Midbrain (tissue), 1 donor: ENCODE measurements at places on chromosomes 13 and 19.

DNA sequence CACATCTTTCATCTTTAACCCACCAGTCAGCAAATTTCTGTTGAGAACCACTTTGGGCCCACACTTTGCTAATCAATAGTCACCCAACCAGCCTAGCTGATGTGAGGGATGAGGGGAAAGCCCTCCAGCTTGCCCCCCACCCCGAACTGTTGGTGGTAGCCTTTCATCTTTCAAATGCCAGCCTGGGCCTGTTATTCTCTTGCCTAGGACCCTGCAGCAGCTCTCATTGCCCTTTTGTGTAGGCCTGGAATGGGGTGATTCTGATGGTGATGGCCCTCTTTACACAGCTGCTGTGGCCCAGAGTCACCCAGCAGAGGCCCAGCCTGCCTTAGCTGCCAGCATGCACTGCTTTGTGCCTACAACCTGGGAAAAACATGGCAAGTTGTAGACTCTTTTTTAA, 294.5 kb downstream of the SLC7A1 start:
- no peak for DNase-seq

GRCh38 chr19:4909156-4909896, at the start of gene UHRF1:
UHRF1 (plus strand) TSS chr19:4909501; CDS start chr19:4910886, 1,385 bp downstream.
- no peak for DNase-seq

DNA sequence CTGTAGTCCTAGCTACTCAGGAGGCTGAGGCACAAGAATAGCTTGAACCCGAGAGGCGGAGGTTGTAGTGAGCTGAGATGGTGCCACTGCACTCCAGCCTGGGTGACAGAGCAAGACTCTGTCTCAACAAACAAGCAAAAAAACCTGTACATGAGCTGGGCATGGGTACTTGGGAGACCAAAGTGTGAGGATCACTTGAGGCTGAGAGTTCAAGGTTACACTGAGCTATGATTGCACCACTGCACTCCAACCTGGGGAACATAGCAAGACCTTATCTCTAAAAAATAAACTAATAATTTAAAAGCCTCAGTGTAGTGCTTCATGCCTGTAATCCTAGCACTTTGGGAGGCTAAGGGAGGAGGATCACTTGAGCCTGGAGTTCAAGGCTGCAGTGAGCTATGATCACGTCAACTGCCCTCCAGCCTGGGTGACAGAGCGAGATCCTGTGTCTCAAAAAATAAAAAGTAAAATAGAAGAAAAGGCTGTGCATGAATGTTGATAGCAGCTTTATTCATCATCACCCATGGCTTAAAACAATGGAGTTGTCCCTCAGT, 12.3 kb upstream of the DOCK6 start:
- no peak for DNase-seq

DNA sequence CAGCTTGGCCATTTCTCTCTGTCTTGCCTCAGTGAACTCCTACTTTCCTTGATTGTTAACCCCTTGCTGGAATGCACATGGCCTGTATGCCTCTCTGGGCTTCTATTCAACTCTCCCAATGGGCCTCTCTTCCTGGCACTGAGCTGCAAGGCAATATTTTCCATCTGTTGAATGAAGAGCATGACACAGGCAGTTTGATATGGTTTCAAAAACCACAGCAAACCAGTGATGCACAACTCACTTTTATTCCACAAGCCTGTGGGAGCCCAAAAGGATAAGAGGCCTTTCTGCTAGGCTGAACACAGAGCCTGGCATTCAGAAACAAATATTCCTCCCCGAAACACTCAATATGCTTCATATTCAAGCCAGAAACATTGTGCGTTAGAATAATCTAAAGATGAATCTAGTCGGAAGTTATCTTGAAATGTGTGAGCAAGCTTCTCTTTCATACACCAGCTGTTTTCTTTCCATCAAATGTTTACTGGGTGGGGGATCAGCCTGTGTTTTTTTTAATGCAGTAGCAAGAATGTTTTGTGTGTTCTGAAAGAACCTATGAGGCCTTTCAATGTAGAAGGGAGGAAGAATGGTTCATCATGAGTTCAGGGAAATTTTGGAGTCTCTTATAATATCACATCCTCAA, 443.1 kb upstream of the SPRY2 start:
- DNase-seq = no peak

- no peak for DNase-seq
Measured at GRCh38 chr19:16073481-16073880, 2.8 kb upstream of the TPM4 start.

- no peak for DNase-seq
Measured at GRCh38 chr13:59409634-59410200, 754.0 kb downstream of the DIAPH3 start.

DNA sequence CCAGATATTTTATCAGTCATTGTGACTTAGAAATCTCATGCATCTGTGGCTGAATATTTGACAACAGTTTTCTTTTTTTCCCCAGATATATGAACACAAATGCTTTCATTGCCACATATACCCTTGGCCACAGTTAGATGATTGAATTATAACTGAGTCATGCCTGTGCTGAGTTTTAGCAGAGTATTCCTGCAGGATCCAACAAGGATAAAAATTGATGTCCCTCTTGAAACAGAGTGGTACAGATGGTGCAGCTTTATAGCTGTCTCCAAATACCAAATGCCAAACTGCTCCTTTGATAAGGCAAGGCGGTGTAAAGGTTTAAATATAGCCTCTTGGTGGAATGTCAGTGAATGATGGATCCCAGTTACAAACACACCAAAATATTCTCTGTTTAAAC, 428.5 kb downstream of the GPC6 start:
- DNase-seq = no peak

GRCh38 chr19:1069009-1069779, 2.2 kb downstream of the ARHGAP45 start:
- peak; percentile 37 for DNase-seq

GRCh38 chr19:39112338-39112890, 13.2 kb upstream of the PAK4 start:
- no peak for DNase-seq

DNA sequence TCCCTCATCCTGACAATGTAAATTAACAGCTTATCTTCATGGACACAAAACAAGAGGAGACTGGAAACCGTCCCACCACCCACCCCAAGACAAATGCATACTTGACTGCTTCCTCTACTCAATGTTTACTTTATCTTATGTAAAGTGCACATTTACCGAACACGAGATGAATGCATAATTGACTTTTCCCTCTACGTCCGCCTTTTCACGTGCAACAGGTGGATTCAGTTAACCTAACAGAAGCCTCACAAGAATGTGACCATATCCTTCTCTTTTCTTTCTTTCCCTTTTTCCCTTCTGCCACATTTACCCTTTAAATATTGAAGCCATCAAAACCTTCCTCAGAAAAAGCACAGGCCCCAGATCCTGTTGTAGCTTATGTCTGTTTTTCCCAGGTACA, 468.0 kb downstream of the UQCRFS1 start:
- DNase-seq = no peak

DNA sequence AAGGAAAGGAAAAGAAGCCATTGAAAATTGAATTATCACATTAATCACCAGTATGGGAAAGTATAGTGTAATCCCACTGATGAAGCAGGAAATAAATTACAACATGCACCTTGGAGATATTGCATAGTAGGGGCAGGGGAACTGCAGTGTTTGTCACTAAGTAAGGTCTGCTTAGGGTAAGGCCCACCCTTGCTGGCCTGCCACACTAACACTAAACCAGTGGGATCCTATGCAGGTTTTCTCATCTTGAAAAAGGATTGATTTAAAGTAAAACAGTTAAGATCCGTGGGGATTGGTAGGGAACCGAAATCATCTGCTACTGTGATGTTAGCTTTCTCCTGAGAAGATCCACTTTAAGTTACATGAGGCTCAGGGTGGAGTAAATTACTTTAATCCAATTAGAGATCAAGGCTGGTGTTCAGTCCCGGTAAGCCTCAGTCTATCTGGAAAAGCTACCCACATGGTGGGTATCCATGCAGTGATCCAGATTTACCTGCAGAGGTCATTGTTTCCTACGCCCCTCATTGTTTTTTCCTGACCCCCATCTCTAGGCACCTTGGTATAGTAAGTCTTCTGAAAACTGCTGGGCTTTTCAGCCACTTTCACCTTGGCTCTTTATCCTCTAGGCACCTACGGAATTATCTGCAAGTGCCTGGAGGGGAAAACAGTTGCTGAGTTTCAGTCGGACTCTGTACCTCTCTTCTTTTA, 1014.9 kb upstream of the ATXN8OS start:
- no peak for DNase-seq

DNA sequence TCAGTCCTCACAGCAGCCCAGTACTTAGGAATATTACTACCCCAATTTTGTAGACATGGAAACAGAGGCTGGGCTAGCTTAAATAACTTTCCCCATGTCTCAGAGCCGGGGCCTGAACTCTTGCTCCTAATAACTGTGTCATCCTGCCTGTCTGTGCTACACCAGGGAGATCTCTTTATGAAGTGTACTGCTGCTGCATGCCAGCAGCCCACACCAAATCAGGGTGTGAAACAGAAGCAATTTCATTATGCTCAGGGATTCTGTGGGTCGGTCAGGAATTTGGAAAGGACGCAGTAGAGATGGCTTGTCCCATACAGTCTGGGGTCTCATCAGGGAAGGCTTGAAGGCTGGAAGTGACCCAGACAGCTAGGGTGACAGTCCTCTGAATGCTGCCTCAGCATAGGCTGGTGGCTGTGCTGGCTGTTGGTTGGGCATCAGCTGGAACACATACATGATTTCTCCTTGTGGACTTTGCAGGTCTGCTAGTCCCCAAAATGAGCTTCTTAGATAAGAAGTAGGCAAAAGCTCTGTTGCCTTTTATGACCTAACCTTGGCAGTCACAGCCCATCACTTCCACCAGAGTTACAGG, 22.6 kb downstream of the ZNF507 start:
- DNase-seq = no peak

DNA sequence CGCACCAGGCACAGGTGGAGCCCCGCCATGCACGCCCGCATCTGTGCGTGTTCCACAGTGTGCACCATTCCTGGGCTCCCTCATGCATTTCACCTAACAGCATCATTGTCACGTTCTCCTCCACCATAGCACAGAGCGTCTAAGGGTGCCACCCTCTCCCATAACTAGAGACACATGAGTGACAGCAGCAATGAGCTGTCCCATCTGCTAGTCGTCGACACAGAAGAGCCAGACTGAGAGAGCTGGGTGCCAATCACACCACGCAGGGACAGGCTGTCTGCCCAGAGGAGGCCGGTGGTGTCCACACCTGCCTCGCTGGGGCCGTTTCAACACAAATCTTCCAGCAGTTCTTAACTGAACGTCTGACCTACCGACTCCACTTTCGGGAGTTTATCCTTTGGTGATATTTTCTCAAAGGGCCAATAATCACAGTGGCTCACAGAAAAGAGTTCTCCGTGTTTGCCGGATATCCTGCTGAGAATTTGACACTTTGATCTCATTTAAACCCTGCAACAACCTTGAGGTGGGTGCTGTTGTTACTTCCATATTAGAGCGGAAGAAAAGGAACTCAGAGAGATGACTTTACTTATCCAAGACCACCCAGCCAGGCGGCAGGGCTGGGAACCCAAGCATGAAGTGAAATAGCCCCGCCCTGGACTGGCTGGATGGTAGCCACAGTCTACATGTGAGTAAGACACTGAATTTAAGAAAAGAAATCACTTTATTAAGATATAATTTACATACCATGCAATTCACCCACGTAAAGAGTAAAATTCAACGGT, 16.2 kb downstream of the CLEC11A start:
- DNase-seq = no peak

DNA sequence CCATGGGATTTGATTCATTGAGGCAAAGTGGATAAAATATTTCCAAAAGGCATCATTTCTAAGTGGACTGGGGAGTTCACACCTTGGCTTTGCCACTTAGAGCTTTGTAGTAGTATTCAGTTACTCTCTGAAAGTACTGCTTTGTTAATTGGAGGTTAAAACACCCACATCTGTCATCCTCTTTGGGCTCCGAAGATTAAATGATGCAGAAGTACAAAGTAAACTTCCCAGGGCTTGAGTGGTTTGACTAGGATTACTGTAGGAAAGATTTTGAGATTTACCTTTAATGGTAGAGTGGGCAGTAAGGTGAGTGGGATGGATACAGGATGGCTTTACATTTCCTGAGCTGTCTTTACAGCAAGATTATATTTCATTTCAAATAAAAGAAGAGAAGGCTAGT, 42.4 kb downstream of the WASF3 start:
- DNase-seq = no peak

- DNase-seq = no peak
Measured at GRCh38 chr19:11982526-11982925, 17.7 kb downstream of the ZNF763 start.

DNA sequence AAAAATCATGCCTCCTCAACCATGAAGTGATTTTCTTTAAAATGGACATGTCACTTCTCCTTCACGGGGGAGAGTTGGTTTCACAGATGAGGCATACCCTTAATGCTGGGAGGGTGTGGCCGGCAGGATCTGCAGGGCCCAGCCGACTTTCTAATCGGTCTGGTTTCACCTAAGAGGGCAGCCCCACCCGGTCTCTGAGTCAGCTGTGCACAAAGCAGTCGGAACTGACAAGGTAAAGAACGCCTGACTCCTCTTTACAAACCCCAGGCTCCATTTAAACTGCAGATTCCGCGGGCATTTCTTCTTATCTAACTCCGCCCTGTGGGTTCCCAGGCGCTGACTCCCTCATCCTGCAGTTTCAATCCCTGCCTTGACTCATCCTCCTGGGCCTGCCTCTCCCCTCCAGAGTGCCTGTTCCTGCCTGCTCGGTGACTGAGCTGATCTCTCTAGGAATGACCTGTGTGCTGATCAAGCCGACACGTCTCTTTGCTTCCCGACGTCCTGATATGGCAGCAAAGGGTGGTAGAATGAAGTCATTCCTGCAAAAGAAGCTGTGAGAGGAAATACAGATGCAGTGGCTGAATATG, 63.4 kb downstream of the EFNB2 start:
- no peak for DNase-seq
